ENCODE measurements at places on chromosomes 5 and 9.

DNA sequence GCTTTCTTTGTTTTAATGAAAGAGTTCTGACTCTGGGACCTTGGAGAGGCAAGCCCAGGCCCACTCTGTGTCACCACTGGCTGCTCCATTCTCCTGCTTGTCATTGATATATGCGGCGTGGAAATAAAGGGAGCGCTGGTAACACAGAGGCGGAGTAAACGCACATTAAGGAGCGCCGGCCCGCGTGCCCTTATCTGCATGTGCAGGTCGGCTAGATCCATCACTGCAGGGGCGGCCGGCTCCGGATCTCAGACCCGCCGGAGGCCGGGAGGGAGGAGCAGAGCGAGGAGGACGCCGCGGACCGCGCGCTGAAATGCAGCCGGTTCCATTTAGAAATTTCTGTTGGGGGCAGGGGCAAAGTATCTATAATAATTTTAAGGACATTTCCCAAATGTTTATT, 70.8 kb downstream of the MRPL36 start:
- peak; percentile 34 for DNase-seq

DNA sequence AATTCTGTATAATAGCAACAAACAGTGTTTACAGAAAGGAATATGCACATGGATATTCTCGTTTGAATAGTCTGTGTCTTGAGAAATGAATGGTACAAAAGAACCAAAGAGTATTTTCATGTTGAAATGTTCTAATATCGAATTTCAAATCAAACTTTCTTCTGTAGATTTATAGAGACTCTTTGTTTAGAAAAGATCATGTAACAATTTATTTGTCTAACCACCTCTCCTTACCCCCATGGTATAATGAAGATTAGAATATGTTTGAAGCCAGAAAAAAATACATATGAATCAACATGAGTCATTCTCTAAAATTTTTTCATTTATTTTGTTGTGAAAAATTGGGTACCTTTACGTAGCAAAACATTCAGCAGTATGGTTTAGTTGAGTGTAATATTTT, 285.6 kb downstream of the PRR16 start:
- DNase-seq: no peak

DNA sequence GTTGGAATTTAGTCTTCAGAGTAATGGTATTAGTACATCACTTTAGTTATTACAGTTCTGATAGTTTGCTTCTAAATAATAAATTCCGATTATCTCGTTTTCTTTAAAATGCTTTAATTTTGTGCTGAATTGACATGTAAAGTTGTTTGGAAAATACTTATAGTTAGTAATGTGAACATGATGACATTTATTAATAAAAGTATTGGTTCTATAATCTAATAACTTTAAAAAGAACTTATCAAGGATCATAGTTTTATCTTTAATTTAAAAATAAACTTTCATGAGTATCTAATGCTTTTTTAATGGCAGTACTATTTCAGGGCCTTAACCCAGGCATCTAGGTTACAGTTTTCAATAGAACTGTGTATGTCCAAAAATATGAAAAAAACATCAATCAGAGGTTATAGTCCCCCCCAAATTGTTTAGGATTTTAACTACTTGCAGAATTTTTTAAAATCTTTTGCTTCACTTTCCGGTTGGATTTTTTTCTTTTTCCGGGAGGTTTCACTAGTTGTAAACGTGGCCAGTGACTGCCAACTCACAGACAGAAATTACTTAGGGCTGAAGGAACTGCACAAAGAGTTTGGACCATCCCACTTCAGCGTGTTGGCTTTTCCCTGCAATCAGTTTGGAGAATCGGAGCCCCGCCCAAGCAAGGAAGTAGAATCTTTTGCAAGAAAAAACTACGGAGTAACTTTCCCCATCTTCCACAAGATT, 680 bp downstream of the GPX8 start:
- DNase-seq: no peak

DNA sequence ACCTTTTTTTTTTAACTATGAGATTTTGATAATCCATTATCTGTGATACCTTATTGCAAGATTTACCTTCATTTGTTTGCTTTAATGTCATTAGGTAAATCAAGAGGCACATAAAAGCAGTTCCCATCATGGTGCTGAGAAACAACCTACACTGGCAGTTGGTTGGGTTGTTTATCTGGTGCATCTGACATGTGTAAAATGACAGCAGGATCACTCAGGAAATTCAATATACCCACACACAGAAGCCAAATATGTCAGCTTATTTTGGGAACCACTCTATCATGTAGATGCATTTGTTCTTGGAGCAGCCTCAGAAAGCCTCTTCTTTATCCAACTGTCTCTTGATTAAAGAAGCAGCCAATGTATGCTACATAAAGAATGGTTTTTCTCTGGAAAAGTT, 7.8 kb upstream of the CCDC192 start:
- DNase-seq: no peak

DNA sequence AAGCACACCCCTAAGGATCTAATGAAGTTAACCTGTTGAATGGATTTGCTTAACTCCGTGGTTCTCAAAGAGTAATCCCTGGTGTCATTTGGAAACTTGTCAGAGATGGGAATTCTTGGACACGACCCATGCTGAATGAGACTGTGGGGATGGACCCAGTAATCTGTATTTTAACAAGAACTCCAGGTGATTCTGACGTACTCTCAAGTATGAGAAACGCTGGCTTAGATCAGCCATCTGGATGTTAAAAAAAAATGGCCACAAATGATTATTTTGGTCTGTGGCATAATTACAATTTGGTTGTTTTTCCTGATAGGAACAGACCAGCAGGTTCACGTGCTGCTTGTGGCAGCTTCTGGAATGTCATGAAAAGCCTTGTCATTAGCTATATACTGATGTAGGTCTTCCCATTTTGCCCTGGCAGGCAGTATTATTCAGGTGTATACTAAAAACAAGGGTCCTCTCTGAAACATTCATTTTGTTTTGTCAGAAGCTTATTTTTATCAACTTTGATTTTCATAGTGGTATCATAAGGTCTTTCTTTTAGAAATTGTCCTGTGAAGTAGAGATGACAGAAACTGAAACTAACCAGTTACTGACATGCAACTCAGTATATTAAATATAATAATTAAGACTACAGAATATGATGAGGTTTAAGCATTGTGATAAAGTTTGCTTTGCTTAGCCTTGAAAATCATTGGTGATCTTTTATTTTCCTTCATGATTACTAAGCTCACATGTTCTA, 15.4 kb downstream of the CPEB4 start:
- no peak for DNase-seq

DNA sequence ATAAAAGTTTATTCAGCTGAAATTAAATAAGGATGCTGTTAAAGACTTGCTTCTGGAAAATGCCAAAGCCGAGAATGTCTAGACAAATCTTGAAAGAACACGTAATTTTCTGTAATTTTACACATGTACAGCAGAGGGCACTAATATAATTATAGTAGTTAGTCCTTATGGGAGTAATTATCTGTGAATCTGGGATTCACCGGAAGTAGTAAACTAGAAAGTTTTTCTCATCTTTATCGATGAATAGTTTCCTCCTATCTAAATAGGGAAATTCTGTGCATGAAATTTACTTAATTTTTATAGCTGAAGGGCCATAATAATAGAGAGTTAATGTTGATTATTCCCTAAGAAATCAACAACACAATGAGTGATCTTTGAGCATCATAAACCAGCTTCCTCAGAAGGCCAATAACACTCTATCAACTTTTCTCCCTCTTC, 18.4 kb upstream of the CNTLN start:
- DNase-seq: no peak

GRCh38 chr9:130973686-130974281, 34.7 kb upstream of the FIBCD1 start:
- DNase-seq: no peak

All from Peyer's patch (tissue), 4 donors.